ENCODE measurements at places on chromosomes 7 and 10.

GRCh38 chr7:71652510-71652909 lies 520.6 kb downstream of the GALNT17 start:
- DNase-seq, result no peak

GRCh38 chr10:59907537-59907917 lies 1.2 kb upstream of the CCDC6 start:
- no peak for DNase-seq

DNA sequence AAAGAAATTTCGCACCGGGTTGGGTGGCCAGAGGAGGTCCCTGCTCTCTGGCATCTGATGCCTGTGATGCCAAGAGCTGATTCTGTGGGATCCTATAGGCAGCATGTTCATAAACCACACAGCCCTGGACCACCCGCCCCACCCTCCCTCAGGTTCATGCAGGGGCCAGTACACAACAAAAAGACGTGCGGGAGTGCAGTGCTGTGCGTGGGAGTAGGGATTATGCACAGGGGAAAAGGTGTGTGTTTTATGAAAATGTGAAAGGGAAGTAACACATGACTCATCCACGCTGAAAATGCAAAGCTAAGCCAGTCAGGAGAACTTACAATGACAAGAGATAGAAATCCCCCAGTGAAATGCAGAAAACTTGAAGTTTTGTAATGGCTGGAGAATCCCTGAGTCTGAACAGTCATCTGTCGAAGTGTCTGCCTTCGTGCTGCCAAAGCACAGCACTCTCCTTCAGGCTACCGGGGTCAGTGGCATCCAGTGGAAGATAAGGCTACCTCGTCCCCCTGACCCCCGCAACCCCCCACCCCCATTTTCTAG lies 1.1 kb downstream of the KIAA1217 start:
- DNase-seq, result peak; percentile 32

GRCh38 chr10:5905854-5906507 lies 15.9 kb downstream of the FBH1 start:
- DNase-seq, result no peak

- no peak for DNase-seq
Observed at GRCh38 chr10:26323219-26323618, 106.6 kb downstream of the GAD2 start.

- no peak for DNase-seq
Observed at GRCh38 chr10:78867555-78867939, 201.2 kb upstream of the ZMIZ1 start.

DNA sequence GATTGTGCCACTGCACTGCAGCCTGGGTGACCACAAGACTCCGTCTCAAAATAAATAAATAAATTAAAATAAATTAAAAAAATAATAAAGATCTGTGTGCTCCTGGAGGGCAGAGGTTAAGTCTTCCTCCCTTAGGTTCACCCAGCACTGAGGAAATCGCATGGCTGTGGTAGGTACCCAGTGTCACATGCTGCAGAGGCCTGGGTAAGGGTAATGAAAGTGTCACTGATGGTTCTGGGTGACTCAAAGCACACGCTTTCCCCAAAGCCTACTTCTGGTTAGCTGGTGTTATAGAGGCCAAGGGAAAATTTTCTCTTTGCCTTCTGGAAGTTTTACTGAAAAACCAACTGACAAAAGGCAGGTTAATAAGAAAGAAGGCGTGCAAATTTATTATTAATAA lies 88.8 kb upstream of the ITGB1 start:
- DNase-seq, result no peak

DNA sequence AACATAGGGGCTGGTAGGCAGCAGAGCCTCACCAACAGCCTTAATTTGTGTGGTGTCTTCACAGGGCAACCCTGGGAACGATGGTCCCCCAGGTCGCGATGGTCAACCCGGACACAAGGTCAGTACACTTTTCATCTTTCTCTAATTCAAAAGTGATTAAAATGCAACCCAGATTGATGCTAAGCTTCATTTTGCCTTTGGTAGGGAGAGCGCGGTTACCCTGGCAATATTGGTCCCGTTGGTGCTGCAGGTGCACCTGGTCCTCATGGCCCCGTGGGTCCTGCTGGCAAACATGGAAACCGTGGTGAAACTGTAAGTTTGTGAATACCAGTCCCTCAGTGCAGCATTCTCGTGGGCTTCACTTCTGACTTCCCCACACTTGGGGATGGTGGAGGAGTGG lies 30.9 kb downstream of the COL1A2 start:
- no peak for DNase-seq

DNA sequence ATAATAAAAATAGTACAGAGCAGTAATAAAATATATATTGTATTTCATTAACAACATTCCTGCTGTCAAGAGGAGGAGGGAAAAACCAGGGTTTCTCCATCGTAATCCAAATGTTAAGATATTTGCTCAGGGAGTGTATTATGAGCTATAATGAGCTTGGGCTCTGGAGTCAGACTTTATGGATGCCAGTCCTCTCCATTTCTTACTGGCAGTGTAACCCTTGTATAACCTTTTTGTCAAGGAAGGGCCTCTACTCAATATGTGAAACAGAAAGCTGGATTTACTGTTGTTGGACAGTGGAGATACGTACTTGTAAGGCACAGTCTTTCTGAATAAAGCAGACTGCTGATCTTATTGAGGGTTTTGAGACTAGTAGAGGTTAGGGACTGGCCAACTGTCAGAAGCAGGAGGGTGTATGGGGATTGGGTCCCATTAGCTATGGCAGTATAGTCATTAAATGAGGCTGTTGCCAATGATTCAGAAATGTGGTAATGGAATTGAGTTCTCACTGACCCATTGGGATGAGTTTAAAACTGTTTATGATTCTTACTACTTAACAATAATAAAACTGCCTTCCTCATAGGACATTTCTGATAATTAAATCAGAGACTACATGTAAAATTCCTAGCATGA lies 56.5 kb downstream of the ZNF277 start:
- no peak for DNase-seq
